Activated T-cell treated with anti-CD3 and anti-CD28 coated beads, Interleukin-2, amount 50 U/mL, for 24 hours (primary cell): ENCODE measurements at places on chromosomes 5 and 9.

DNA sequence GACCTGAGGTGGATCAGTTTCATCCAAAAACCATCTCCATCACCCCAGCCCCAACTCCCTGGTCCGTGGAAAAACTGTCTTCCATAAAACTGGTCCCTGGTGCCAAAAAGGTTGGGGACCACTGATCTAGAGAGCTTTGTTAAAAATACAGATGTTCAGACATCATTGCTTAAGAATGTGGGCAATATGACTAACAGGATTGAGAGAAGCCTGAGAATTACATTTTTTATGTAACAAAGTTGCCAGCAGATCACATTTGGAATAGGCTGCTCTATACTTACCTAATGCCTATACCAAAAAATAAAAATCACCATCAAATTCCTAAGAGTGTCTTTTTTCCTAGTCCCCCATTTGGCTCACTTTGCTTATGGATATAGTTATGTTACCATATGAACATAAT, 143.3 kb downstream of the RAPGEF6 start:
- no peak for DNase-seq

GRCh38 chr5:171308453-171309275, at the start of gene TLX3:
TLX3 (plus strand) TSS chr5:171309248; CDS start chr5:171309366, 118 bp downstream.
- no peak for DNase-seq

GRCh38 chr5:137446615-137447014, 52.5 kb downstream of the SPOCK1 start:
- DNase-seq: no peak

DNA sequence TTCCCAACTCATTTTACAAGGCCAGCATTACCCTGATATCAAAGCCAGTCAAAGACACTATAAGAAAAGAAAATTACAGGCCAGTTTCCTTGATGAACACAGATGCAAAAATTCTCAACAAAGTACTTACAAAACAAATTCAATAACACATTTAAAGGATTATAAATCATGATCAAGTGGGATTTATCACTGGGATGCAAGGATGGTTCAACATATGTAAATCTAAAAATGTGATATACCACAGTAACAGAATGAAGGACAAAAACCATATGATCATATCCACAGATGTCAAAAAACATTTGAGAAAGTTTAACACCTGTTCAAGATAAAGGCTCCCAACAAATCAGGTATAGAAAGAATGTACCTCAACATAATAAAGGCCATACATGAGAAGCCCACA, 130.6 kb downstream of the NDUFS4 start:
- no peak for DNase-seq

- no peak for DNase-seq
These were observed 203.0 kb downstream of the SPATA31A6 start for GRCh38 chr9:42386477-42386876.

DNA sequence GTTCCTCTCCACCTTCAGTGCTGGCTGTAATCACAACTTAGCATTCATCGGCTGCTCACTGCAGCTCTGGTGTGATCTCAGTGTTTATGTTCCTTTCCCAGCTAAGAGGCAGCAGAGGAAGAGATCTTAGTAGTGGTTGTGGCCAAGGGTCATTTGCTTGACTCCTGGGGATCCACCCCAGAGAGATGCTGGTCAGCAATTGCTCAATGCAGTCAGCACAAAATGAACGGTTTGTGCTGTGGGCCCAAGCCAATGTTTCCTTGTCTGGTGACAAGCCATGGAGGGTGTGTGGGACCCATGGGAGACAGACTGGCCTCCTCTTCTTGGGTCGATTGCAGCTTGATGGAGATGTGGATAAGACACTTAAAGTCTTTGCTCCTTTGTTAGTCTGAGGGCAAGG, 16.1 kb upstream of the FRMD3 start:
- no peak for DNase-seq

- DNase-seq: no peak
These were observed 1953.8 kb downstream of the MAT2B start for GRCh38 chr5:165459232-165459631.

DNA sequence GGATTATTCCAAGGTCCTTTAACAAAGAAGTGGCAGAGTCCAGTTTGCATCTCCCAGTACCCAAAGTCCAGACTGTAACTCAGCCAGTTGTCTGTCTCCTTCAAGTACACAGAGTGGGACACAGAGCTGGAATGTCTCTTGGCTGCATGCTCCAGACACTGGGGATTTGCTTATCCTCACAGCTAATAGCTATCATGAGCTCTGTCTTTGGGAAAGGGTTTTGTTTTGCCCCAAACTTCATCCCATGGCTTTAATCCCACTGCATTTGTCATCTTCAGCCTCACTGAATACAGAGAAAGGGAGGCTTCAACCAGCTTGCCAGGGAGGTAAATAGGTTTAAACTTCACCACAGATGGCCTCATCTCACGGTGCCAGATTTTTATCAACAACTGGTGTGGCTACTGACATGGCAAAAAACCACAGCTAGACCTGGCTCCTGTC, 412.2 kb upstream of the SLC24A2 start:
- no peak for DNase-seq

DNA sequence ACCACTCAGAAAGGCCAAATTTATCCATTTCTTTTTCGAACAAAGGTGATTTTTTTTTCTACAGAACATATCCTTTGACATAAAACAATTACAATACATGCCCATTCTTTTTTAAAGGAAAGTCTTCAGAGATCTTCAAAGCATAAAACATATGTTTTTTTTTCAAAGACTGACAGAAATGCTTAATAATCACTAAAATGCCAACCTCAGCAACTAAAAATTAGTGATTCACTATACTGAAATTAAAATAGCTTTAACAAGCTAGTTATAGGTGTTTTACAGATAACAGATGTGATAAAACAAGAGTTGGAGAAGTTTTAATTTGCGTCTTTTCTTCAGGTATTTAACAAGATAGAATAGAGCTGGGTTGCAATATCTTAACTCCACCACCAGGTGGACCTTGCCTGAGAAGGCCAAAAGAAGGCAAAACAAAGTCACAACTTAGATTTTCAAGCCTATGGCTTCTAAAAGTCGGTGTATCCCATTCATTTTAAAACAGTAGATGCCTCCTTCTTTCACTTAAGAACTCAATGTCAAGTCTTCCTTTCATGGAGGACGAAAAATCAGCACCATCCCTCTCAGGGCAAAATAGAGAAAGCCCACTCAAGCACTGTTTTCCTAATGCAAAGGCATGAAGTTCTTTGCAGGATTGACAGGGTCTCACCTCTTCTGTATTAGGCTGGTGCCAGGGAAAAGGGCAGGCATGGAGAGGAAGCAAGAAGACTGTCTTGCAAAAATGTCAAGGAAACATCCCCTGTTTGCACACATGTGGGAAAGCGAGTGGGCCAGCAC, 31.1 kb upstream of the CPLX2 start:
- DNase-seq: no peak

- no peak for DNase-seq
These were observed 95.3 kb upstream of the COL5A1 start for GRCh38 chr9:134546246-134546731.

DNA sequence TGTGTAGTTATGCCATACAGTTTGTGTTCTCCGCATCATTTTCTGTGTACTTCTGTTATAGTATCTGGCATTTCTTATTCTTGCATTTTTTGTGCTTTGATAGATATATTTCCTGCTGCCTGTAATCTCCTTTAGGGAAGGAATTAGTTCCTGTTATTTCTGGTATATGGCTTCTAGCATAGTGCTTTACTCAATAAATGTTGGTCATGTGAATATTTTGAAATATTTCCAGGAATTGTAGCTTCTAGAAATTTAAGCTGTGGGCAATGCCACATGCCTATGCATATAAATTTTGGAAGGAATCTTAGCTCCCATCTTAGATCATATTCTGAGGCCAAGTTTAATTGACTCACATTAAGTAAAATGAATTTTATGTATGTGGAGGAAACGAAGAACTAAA, 11.5 kb upstream of the PRRC1 start:
- no peak for DNase-seq

DNA sequence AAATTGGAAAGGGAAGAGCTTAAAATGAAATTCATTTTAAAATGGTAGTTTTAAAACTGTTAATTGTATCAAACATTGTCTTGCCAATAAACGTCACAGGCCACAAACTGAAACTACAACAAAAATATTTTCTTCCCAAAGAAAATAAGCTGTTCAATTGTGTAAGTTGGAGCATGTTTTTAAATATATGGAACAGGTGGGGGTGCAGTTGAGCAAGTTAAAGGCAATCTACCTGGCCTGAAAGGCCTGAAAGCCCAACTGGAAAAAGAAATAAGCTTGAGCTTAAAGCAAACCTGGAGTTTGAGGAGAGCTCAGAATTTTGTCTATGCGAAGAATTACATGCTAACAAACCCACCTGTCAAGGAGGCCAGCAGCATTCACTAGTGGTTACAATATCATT, 439.5 kb downstream of the ACTL7B start:
- no peak for DNase-seq

DNA sequence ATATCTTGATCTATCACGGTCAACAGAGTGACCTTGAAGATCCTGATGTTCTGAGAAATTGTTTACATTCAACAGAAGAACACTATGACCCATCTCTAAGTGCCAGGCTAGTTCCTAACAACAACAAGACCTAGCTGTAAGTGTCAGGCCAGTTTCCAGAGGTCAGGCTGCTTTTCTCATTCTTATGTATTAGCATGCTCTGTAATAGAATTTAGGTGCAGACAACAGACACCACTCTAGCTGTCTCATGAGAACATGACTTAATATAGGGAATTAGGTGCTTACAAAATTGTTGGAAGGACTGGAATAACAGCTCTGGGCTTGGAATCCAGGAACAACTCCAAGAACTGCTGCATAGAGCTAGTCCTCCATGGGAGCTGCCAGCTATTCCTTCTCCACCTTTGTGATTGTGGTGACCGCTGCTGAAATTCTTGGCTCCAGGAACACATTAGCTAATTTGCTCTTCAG, 138.7 kb downstream of the SNX18 start:
- DNase-seq: no peak

DNA sequence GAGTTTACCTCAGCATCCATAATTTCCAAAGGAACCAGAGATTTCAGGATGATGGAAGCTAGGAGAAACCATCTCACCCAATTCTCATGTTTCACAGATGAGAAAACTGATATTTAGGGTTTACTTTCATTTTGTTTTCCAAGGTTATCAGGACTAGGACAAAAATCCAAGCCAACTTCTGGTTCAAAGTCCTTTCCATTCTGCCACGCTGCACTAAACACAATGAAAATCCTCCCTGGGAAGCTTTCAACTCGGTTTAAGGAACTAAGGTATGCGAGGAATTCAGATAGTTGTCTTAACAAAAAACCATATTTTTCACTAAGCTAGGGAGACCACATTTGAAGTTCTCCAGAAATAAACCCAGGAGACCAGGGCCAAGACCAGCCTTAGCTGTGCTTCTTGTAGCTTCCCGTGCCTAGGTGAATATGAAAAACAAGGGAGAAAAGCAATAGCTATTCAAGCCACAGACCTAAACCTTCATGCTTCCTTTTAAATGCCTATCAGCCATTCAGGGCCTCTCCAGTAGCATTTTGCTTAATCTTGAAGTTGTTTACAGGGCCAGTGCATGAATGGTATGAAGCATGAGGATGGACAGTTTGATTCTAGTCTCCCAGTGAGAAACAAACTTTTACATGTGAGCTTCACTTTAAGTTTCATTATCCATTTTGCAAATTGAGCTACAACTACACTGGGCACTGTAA, 167.9 kb downstream of the DENND1A start:
- no peak for DNase-seq

DNA sequence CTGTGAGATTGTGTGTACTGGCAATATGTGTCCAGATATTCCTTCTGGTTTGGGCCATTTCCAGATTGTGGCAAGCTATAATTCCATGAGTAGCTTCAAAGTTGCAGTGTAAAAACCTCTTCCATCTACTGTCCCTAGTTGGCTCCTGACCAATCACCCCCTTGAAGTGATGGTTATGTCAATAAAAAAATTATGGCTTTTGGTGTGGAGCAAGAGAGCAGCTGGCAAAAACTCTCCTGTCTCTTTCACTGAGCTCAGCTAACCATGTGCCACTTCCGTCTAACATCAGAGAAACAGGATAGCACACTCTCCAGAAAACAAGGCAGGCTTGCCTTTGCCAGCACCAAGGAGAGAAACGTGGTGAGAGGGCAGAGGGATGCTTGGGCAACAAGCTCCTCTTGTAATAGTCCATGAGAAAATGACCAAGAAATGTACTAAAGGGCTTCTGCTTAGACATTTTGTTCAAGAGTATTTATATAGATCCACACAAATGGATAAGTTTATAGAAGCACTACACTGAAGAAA, 914.4 kb upstream of the SEMA6A start:
- DNase-seq: no peak

DNA sequence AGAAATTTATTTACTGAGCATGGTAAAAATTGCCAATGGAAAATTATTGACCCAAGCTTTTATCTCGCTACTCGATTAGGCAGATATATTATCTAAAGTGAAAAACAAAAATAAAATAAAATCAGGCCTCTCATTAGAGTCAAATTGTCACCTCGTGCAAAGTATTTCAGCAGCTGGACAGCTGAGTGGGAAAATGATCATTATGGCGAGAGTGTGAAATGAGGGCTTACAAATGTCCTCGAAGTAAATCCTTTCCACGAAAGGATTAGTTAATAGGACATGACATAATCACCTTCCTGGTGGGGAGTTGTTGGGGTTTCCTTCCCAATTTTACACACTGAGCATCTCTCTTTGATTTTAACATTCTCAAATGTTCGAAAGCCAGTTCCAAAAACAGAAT, 5.4 kb upstream of the DPYSL3 start:
- no peak for DNase-seq
